Endothelial cell (in vitro differentiated cells): ENCODE measurements at places on chromosomes 7 and 10.

- no peak for DNase-seq
These were observed 17.5 kb downstream of the RGR start for GRCh38 chr10:84262190-84262956.

GRCh38 chr7:70435634-70436033 lies 696.3 kb upstream of the GALNT17 start:
- no peak for DNase-seq

- no peak for DNase-seq
These were observed 19.0 kb upstream of the ABI1 start for GRCh38 chr10:26879744-26880143.

- no peak for DNase-seq
These were observed 56.1 kb upstream of the SH2B2 start for GRCh38 chr7:102230593-102230992.

DNA sequence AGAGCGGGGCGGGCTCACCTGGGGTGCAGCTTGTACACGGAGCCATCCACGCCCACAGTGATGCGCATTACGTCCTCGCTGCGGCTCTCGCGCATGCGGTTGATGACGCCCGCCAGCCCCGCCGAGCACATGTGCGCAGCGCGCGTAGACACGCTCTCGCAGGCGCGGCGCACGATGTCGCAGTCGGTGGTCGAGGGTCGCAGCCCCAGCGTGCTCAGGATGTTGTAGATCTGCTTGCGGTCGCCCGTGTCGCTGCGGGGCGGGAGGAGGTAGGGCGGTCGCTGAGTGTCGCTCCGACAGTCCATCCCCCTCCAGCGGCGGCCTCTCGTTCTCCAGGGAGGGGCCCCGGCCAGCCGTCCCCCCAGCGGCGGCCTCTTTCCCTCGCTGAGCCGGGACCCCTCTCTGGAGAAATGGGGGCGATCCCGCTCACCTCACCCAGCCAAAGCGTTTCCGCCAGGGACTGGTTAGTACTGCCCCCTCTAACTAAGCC lies 4.4 kb upstream of the MYL7 start:
- DNase-seq, result no peak
